NCI-H187 (cell line): ENCODE measurements at places on chromosomes 6 and 20.

- DNase-seq, result no peak
These were observed 128.5 kb downstream of the VEGFA start for GRCh38 chr6:43898358-43899131.

DNA sequence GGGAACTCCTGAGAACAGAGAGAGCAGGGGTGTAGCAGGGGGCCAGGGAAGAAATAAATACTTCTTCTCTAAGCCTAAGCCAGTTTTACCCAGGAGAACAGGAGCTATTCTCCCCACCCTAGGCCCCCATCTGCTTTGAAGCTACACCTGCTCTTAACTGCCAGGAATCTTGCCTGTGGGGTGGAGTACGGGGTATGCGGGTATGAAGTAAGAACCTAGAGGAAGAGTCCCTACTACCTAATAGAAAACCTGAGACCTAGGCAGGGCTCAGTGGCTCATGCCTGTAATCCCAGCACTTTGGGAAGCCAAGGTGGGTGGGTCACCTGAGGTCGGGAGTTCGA lies 1.5 kb downstream of the SLC29A1 start:
- DNase-seq, result no peak

- DNase-seq, result no peak
These were observed 314 bp downstream of the FARS2 start for GRCh38 chr6:5261545-5262109.

DNA sequence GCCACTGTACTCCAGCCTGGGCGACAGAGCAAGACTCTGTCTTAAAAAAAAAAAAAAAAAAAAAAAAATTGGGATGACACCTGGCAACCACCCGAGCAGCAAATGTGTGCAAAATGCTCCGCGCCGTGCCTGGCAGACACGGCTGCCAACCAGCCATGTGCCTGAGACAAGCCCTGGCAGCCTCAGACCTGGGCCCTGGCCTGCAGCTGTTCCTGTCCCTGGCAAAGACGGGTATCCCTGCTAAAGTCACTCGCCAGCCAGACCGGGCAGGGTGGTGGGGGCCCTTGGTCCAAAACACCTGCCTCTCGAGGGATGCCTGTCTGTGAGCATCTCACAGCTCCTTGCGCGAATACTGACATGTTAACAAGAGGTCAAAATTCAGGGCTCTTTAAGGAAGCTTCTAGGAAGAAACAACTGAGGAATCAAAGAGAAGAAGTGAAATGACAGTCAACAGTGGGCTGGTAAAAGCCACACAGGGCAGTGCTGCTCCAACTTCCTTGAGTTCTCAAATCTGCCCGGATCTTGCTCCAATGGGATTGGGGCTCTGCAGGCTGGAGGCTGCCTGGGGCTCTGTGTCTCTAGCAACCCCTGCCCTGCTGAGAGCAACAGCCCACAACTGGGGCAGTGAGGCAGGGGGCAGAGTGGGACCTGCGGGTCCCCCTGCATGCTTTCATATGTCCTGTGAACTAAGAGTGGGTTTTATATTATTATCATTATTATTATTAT lies 53.4 kb downstream of the SYTL3 start:
- DNase-seq, result no peak

DNA sequence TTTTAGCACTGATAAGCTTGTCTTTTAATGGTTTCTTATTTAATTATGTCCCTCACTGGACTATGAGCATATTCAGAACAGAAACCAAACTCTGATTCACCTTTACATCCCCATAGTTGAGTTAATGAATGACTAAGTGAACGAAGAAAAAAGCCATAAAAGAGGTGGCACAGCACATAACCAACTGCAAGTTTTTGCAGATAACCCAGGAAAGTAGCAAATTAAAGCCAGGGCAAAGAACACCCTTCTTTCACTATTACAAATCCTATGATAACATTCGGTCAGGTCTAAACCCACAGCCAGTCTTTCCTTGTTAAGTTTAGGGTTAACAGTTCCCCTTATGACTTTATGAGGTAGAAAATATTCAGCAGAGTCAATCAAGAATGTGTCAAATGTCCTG lies 102.7 kb downstream of the RIN2 start:
- DNase-seq, result no peak

- DNase-seq, result no peak
These were observed 1.4 kb upstream of the RBPJL start for GRCh38 chr20:45305262-45305661.

DNA sequence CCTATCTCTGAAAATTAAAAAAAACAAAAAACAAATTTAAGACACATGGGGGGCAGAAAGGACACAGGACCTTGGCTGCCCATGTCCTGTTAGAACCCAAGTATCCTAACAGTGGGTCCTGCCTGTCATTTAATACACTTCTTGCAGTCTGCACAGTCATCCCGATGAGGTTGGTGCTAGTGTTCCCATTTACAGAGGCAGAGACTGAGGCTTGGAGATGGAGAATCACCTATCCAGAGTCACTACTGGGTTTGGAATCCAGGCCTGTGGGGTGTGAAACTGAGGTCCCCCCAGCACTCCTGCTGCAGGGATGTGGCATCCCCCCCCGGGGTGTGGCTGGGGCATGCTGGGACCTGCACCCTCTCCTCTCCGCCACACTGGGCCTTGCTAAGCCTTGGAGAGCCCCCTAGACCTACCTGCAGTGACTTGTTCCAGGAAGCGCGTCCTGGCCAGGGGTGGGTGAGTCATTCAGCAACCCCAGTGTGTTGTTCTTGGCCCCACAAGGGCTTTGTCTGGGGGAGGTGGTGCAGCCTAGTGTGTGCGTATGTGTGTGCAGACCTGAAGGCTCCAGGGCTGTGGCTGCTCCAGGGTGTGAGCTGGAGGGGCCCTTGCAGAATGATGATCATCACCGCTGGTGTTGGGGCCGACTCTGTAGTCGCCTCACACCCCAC lies 49.7 kb downstream of the BCAS4 start:
- DNase-seq, result no peak

GRCh38 chr6:18473755-18474154 lies 86.6 kb downstream of the RNF144B start:
- DNase-seq, result no peak
